Chondrocyte (in vitro differentiated cells): ENCODE measurements at places on chromosomes 2 and 18.
A peak's percentile ranks its signal among the peaks of the same experiment; 100 is the strongest.

GRCh38 chr2:23554054-23554697, 169.2 kb downstream of the KLHL29 start:
- DNase-seq, result peak; percentile 75

DNA sequence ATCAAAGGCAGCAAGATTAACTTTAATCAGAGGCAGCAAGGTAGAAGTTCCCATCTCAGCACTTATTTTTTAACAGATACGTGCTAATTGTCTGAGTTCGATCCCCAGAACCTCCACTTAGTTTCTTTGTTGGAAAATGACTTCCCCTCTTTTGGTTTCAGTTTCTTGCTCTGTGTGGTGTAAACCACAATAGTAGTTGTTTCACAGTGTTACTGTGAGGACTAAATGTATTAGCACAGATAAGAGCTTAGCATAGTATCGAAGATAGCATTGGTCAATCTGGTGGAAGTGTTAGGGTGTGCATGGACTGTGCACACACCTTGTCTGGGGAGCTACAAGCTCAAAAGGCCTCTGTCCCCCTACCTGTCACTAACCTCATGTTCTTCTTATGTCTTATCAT, 988.3 kb upstream of the GYPC start:
- no peak for DNase-seq

GRCh38 chr2:173434762-173435569, 80.3 kb downstream of the CDCA7 start:
- no peak for DNase-seq

DNA sequence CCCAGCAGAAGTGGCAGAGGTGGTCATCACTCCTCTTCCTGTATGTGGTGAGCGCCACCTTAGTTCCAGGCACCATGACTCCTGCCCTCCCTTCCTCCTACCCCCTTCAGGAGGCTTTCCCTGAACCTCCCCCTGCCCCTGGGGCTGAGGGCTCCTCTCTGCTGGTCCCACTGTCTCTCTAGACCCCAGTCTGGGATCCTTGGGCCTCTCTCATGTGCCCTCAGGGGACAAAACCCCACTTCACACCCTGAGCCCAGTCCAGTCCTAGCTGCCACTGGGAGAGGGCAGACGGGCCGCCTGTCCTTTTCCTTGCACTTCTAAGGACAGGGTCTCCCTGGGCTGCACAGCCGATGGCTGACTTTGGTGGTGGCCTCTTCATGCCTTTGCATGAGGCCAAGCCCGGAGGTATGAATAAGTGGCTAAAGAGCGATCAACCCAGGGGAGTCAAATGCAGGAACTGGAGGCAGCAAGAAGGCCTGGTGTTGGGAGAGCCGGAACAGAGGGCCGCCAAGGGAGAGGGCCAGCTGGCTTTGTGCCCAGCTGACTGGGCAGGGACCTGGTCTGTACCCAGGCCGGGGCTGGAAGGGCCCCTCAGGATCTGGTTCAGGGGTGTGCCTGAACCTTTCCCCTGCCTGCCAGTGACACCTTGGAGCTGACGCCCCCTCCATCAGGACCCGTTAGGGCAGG, 29.5 kb downstream of the GLI2 start:
- DNase-seq, result peak; percentile 79

DNA sequence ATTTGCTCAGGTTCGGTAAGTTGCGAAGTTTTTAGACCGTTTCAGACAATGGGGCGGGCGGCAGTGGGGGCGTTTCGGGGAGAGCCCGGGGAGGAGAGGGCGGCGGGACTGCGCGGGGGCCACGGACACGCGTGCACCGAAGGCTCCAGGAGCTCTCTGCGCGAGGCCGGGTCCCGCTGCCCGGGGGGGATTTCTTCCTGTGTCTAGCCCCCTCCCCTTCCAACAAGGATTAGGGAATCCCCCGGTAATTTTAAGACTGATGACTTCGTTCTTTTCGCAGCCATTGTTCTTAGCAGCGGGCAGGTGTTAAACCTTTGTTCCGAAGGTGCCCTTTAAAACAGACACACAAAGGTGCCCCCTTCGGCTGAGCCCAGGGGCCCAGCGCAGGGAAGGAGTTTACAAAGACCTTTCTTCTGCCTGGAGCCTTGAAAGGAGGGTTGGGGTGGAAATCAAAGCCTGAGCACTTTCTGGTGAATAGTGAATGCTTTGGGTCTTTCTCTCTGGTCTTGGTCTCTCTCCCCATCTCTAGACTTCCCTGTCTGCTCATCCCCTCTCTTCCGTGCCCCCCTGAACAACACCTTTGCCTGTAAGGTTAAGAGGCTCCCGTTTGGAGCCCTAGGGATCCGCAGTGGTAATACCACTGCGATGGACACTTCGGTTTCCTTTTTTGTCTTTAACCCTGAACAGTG, 2.1 kb downstream of the TRIB2 start:
- DNase-seq, result no peak

- no peak for DNase-seq
These were observed 22.7 kb downstream of the EXOC6B start for GRCh38 chr2:72803151-72803550.

GRCh38 chr2:68806511-68807109, 64.6 kb downstream of the BMP10 start:
- DNase-seq, result no peak

DNA sequence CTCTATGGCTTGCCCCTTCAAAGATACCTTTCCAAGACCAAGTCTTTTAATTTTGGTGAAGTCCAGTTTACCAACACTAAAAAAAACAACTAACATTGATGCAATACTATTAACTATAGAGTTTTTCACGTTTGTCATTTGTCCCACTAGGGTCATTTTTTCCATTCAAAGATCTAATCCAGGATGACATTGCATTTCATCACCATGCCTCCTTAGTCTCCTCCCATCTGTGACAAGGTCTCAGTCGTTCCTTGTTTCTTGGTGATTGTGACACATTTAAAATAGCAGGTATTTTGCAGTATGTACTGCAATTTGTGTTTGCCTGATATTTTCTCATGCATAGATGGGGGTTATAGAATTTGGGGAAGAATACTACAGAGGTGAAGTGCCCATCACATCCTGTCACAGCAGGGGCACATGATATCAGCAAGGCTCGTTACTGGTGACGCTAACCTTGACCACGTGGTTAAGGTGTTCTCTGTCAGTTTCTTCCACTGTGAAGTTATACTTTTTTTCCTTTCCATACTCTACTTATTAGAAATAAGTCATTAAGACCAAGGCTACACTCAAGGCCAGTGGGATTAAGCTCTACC, 799.2 kb upstream of the RAB6C start:
- DNase-seq, result no peak

GRCh38 chr2:9937968-9938367, 13.5 kb upstream of the GRHL1 start:
- no peak for DNase-seq

- DNase-seq, result no peak
These were observed 134.3 kb downstream of the RDH14 start for GRCh38 chr2:18426174-18426573.

DNA sequence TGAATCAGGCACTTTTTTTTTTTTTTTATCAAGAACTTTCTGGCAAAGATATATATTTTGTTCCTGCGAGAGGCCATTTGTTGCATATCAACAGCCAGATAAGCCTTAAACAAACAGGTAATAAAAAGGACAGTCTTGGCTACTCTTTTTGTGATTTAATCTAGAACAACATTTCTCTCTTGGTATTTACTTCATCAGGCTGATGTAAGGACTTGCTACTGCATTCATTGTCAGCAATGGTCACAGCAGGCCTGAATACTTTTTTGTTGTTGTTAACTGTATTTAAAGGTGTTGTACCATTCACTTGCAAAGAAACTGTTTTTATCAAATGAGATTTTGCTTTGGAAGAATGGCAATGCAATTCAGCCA, 683.8 kb downstream of the IRS1 start:
- DNase-seq, result no peak

DNA sequence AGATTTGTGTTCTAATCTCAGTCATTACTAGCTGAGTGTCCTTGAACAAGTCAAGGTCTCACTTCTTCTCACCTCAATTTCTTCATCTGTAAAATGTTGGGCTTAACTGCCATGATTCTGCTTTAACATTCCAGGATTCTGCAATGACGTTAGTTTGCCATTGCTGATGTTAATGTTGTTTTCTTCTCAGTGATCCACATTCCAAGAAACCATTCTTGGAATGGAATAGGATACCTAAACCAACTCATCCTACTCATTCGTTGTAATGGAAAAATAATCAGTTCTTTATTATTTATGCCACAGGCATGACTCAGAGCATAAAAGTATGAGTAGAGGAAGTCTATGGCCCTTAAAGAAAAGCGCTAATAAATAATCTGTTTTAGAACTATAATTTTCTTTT, 140.2 kb upstream of the ETAA1 start:
- no peak for DNase-seq
